ENCODE measurements at places on chromosomes 1 and 21. TPM values are rescaled to one million over a fixed set of nuclear protein-coding genes. Genes with fewer than 3 reads are reported as not detected.

Gene PDPN
- 14.5 TPM for total RNA-seq

Gene URB1
- total RNA-seq: 11.5 TPM

Gene TEX38
- not detected for total RNA-seq

Gene TSSK3
- 1.2 TPM for total RNA-seq

Gene CFHR2
- total RNA-seq: not detected

Gene OR6N1
- total RNA-seq: not detected

Gene AZIN2
- total RNA-seq: 5.3 TPM

Gene LINGO4
- 0.22 TPM for total RNA-seq

Gene PCAT6
- total RNA-seq: 0.22 TPM

Gene ESPN
- total RNA-seq: 0.22 TPM

Gene SPATA6
- total RNA-seq: 20.6 TPM

Gene TCHHL1
- not detected for total RNA-seq

Gene TBX19
- total RNA-seq: 0.80 TPM

All from muscle of leg (tissue), 16 donors.